ENCODE measurements at places on chromosomes 4 and X.

GRCh38 chrX:153526042-153526441 is 8.6 kb downstream of the ATP2B3 start:
- no peak for DNase-seq

- DNase-seq, result no peak
Measured at GRCh38 chr4:140238351-140239056, 84.5 kb upstream of the MAML3 start.

DNA sequence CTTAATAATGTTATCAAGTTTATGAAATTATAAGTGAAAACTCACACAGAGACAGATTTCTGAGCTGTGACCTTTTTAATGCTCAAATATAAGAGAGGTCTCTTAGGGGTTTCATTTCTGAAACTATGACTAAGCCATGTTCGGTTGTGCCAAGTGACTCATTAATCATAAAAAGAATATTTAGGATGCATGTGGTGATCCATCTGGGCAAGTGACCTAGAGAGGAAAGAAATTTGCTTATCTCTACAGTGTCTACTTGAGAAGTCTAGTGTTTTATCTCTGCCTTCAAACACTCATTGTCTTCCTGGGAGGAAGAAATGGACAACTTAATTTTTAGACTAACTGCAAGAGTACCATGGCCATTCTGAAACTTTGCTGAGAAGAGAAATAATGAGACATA is 545.3 kb upstream of the GRID2 start:
- no peak for DNase-seq

DNA sequence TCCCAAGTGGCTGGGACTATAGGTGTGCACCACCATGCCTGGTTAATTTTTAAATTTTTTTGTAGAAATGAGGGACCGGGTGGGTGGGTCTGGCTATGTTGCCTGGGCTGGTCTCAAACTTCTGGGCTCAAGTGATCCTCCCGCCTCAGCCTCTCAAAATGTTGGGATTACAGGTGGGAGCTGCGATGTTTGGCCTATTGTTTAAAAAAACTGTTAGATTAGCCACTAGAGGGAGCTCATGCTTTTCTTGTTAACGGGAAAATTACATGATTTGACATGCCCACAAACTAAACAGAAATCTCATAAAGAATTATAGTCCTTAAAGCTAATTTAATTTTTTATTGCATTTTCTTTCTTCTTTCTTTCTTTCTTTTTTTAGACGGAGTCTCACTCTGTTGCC is 5.0 kb upstream of the SDAD1 start:
- DNase-seq, result no peak

DNA sequence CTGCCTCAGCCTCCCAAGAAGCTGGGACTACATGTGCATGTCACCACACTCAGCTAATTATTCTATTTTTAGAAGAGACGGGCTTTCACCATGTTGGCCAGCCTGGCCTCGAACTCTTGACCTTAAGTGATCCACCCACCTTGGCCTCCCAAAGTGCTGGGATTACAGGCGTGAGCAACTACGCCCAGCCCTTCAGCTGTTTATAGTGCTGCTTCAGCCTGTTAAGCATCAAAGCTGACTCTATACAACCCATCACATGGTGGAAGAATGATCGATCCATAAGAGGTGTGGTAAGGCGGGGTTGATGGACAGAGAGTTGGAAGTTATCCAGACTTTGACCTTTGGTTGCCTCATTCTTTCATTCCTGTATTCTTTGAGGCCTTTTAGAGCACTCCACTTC is 56.2 kb upstream of the RAPGEF2 start:
- DNase-seq, result no peak

- no peak for DNase-seq
Measured at GRCh38 chrX:65723706-65724105, 56.3 kb downstream of the MSN start.

GRCh38 chr4:154035341-154035740 is 246.5 kb upstream of the SFRP2 start:
- no peak for DNase-seq

- DNase-seq, result peak; percentile 17
Measured at GRCh38 chr4:142405021-142405694, 440.9 kb downstream of the INPP4B start.

DNA sequence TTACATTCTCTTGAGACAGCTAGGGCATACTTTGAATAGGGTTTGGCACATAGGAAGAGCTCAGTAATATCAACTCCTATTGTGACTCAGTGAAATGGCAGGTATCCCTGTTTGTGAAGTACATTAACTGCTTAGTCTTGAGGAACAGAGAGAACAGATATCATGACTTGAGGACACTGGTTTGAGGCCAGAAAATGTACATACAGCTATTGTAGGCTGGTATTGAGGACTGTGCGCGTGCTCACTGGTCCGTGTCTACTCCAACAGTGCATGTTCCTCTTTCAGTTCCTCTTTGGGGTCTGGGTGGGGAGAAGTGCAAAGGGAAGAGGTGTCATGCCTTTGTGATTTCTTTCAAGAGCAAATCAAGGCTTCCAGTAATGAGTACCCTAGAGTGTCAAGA is 34.6 kb upstream of the TBC1D9 start:
- DNase-seq, result no peak

GRCh38 chrX:11445540-11445939 is 152.3 kb downstream of the AMELX start:
- DNase-seq, result no peak

DNA sequence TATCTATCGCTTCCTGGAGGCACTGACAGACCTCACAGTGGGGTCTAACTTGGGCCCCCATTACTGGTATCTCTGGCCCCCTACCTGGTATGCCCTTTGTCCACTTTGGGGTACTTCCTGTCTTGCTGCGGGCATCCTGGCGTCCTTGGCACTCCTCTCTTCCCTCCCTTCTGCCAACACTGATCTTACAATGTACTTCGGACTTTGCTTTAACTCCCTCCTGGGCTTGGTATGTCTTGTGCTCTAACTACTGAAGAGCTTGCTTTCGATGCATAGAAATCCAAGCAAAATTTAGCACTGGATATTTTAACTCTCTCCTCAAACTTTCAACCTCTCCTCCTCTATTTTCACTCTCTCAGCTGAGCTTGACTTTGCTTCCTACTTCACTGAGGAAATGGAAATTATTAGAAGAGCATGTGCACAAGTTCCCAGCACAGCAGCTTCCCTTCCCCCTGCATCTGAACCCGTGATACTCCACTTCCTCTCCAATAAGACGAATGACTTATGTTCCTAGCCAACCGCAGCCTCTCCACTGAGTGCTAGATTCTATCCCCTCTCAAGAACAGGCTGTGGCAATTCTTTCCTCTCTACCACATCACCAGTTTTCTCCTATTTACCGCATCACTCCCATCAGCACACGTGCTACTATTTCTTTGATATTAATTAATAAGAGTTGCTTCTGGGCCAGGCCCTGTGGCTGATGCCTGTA is 52.9 kb downstream of the SUPT20HL2 start:
- DNase-seq, result no peak

GRCh38 chr4:136664988-136665387 is 867.3 kb downstream of the PCDH18 start:
- no peak for DNase-seq

- no peak for DNase-seq
Measured at GRCh38 chrX:15301924-15302323, 13.5 kb downstream of the ASB11 start.

GRCh38 chrX:21802839-21803238 is 36.6 kb upstream of the MBTPS2 start:
- no peak for DNase-seq

DNA sequence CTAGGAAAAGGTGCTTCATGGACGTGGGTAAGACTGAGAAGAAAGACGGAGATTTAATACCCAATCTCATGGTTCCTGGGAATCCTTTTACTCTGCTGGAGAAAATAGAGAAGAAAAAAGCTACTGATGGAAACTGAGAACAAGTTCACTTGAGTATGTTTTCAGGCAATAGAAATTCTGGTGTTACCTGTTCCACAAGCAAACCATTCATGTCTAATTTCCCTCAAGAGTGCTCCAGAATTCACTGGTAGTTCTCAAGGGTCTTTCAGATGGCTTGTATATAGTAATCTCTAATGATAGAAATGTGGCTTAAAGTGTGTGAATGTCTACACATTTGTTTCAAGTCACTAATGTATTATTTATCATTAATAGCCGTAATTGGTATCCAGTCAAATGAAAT is 22.5 kb downstream of the SETD7 start:
- DNase-seq, result no peak

DNA sequence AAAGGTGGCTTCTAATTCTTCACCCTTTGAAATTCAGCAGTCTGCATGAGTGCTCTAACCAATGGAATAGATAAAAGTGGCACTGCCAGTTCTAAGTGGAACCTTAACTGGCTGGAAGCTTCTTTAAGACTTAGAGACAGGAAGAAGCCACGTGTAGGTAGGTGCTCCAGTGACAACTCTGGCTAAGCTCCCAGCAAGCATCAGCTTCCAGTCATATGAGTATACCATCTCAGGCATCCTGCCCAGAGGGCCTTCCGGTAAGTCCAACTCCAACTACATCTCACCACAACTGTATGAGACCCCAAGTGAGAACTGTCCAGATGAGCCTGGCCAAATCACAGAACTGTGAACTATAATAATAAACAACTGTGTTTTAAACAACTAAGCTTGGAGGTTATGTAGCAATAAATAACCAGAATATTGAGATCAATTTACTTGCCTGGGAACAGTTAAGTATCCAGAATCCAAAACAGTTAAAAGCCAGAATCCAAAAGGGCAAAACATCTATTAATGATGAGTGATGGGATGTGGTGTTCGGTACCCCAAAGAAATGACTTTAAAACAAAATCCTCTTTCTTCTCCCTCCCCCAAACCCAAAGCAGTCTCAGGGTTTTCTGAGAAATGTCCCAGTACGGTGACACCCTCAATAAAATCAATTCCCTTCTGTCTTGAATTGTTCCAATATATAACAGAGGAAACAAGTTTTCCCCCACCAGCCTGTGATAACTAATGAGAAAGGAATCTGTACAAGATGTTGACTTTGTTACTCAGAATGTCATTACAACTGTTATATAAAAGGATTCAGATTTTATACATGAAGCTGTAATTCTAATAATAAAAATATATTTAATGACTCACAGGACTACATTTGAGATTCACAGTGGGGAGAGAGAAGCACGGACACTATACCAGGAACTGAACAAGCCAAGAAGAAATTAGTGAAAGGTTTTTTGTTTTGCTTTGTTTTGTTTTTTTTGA is 4.2 kb downstream of the TSPAN5 start:
- DNase-seq, result no peak

DNA sequence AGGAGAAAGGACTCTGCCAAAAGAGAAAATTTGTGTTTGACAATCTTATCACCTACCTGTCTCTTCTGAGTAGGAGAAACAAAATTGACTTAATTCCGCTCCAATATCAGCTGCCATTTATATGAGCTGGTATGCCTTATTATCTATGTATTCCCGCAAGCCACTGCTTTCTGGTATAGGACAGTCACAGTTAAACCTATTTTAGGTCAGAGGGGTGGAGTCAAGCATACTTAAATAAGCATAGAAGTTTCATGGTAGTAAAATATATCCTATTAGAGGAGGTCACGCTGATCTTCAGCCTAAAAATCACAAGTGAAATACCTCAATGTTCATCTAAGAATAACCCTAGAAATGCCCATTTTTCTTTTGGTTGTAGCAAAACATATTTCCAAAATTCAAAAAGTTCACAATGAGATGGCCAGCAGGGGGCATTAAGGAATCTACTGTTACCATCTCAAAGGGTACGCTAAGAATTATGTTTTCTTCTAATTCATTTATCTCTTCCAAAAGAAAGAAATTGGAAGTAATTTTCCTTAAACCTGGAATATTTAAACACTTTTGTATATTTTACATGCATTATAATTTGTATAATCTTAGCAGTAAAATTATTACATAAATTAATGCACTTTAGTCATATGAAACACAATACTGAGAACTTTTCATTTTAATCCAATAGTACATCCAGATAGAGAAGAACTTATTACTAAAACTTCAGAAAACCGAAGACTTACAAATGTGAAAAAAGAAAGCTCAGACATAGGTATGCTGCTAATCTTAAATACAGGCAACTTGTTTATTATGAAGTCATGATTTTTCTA is 10.5 kb downstream of the PPAT start:
- peak; percentile 17 for DNase-seq

DNA sequence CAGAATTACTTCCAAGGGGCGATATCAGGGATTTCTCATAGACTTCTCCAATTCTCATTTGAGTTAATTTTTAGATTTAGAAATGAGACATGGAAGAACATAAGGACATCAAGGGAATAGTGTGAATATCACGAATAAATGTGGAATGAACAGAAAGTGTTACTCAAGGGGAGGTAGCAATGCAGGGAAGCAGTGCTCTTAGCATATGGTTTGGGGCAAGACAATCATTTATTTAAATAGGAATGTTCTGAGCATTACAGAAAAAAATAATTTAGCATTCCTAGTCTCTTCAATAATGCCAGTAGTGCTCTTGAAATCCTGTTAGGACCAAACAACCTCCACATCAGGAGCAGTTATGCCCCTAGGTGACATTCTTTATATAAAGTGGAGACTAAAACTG is 55.6 kb downstream of the TXK start:
- DNase-seq, result no peak

GRCh38 chrX:79412166-79412565 is 45.0 kb upstream of the ITM2A start:
- no peak for DNase-seq

GRCh38 chr4:41452484-41453225 is 85.3 kb upstream of the LIMCH1 start:
- DNase-seq, result no peak

- no peak for DNase-seq
Measured at GRCh38 chr4:76492055-76492454, 57.0 kb downstream of the SHROOM3 start.

DNA sequence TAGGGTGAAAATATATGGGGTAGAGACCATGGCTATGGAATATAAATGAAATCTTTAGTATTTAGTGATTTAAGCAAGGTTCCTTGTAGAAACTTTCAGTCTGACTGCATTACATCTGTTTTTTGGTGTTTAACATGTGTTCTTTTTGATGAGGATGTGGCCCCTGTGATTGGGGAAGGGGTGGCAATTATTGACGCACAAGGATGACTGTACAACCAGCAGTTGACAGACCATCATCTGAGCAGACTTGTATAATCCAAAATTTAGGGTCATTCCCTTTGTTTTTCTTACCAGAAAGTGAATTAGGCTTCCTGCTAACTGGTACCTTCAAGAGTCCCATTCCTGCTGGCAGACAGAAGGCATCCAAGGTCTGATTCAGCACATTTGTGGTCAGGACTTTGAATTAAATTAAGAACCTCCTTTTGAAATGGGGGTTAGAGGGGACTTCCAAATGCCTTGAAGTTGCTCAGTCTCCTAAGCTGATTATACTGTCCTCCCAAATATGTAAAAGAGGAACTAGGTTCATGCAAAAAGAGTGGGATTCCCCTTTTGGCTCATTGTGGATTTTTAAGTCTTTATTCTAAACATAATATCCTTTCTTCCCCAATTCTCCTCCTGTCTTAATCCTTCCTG is 112.4 kb upstream of the CXCL13 start:
- DNase-seq, result no peak

- no peak for DNase-seq
Measured at GRCh38 chr4:74330295-74330750, 22.1 kb downstream of the EPGN start.

GRCh38 chrX:133306316-133306715 is 88.2 kb upstream of the TFDP3 start:
- DNase-seq, result no peak
